ENCODE measurements at places on chromosomes 16 and 17.

DNA sequence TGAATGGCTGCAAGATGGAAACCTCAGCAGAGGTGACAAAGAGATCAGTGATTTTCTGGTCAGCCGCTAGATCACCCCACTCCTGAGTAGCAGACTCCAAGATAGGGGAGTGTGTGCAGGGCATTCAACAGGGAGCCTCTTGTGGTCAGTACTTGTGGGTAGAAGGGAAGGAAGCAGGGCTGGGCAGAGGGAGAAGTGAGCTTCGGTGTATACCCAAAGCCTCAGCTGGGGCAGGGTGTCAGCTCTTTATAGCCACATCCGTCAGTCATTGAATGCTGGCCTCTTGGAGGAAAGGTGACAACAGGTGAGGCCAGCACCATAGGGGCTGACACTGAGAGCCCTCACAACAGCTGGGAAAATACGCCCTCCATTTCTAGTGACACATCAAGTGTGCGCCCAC is 2.2 kb upstream of the SLC12A3 start:
- DNase-seq, result no peak

- DNase-seq, result no peak
These were observed 19.8 kb upstream of the ADCY7 start for GRCh38 chr16:50246299-50247122.

- DNase-seq, result no peak
These were observed 33.3 kb downstream of the OR1D5 start for GRCh38 chr17:3030096-3030495.

GRCh38 chr17:64608571-64608981 is 53.5 kb downstream of the SMURF2 start:
- no peak for DNase-seq

GRCh38 chr17:80105762-80106161 is 4.4 kb downstream of the GAA start:
- peak; percentile 17 for DNase-seq

- DNase-seq, result no peak
These were observed 175.5 kb downstream of the SLC39A11 start for GRCh38 chr17:72916991-72917390.

DNA sequence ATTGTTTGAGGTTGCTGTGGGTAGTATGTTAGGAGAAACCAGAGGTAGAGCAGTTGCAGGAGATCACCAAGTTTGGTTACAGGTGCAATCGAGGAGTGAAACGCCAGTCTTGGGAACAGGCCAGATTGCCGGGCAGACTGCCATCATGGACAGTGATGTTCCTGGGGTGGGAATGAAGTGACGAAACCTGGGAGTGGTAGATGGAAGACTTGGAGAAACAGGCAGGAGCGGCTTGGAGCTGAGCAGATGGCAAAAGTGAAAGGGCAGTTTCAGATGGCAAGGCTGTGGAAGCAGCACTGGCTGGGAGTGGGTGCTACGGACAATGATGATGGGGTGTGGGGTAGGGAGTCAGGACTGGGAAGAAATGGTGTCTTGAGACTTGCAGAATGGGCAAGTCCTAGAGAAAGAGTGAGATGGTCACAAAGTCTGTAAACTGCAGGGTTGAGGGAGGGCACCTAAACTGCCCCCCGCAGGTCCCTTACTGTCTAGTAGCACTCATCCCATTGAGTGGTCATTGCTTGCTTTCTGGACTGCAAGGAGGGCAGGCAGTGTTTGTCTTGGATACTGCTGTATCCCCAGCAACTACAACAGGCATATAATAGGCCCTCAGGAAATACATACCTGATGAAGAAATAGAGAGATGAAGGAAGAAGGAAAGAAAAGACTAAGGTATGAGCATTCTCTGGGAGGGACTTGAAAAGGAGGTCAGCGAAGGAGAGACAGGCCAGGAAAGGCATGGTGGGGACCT is 29.5 kb upstream of the ULK2 start:
- DNase-seq, result peak; percentile 76

DNA sequence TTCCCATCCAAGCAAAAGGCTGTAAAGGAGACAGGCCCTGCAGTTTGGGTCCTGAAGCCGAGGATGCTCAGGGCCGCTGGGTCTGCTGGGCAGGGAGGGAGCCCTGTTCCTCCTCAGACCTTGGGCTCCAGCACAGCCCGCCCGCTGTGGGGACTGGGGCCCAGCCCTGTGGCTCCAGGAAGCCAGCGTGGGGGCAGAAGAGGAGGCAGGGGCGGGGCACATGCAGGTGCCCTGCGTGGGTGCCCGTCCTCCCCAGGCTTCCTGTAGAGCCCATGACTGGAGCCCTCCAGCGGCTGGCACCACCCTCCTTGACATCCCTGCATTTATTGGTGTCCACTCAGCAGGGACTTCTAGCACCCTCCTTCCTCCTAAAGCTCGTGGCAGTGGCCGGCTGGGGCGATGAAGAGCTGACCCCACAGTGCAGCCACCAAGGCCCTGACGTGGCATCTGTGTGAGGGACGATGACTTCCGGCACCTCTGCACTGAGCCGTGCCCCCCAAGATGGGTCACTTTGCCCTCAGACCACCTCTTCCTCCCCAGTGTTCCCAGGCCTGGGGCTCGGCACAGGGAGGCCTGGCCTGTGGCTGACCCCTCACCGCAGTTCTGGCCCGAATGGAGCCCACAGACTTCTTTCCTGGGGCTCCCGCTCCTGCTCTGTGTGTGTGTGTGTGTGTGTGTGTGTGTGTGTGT is 9.9 kb downstream of the PRSS27 start:
- DNase-seq, result peak; percentile 9

DNA sequence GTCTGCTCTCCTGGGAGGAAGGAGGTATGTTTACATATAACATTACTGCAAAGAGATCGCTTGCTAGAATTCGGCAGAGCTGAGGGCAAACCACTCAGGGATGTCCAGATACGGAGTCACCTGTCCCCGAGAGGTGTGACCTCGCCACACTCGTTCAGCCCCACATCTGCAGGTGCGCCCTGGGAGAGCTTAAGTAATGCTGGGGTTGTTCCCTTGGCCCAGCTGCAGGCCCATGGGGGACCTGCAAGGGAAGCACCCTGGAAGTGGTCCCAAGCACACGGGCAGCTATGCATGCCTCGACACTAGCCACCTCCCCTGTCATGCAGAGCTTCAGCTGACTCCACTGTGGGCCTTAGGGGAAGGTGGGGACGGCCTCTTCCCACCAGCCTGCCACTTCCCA is 22.2 kb downstream of the USP22 start:
- DNase-seq, result no peak

DNA sequence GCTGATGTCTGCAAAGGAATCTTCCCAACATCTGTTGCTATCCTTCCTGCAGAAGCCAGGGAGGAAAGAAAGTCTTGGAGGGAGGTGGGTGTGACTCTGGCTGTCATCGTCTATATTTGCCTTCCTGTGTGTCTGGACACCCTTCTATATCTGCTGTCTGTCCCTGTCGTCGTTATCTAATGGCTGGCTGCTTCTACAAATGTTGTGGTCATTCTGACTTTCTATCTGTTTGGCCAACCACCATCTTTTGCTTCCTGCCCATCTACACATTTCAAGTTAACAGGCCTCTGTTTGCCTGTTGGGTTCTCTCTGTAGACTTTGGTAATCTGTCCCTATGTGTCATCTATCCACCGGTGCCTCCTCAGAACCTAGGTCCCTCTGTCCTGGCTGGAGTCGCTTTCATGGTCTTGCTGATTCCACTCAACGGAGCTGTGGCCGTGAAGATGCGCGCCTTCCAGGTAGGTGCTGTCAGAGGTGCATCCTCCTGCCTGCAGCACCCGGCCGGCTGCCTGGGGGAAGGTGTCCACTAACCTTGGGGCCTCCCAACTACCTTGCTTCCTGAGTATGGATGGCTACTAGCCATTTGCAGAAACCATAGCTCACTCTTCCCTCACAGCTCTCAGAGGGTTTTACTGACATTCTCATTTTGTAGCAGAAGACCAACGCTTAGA is 30.2 kb downstream of the ABCC3 start:
- DNase-seq, result no peak

GRCh38 chr17:14150619-14151018 is 81.3 kb downstream of the COX10 start:
- DNase-seq, result no peak

DNA sequence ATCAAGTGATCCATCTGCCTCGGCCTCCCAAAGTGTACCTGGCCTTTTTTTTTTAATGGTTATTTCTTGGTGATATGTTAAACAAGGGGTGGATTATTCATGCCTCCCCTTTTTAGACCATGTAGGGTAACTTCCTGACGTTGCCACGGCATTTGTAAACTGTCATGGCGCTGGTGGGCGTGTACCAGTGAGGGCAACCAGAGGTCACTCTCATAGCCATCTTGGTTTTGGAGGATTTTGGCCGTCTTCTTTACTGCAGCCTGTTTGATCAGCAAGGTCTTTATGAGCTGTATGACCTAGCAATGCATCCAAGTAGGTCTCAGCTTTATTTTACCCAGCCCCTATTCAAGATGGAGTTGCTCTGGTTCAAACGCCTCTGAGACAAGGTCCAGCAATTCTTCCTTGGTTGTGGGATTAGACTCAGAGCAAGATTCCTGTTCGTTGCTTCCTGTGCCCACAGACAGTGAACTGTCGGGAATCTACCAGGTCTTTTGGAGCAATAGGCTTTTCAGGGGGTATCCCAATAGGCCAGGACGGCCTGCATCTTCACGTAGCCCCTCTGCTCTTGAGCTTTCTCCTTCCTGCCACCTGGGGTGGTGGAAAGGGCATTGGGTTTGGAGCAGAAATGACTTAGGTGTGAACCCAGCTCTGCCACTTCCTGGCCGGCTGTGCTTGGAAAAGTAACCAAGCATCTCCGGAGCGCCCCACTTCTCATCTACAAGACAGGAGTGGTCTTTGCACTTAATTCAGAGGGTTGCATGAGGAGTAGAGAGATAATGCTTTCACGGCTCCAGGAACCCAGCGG is 52.9 kb upstream of the SEC14L1 start:
- no peak for DNase-seq

DNA sequence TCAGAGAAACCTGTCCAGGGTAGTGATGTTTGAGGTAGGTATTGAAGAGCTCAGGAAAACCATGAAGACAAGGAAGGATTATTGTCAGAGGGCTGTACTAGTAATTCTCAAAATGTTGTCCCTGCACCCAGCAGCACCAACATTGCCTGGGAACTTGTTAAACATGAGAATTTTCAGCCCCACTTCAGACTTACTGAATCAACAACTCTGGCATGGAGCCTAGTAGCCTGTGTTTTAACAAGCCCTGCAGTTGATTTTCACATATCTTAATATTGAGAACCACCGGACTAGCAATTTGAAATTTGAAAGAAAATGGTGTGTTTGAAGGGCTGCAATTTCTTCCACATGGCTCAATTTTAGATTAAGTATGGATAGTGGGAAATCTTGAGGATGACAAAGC is 2.8 kb upstream of the KIF2B start:
- no peak for DNase-seq

DNA sequence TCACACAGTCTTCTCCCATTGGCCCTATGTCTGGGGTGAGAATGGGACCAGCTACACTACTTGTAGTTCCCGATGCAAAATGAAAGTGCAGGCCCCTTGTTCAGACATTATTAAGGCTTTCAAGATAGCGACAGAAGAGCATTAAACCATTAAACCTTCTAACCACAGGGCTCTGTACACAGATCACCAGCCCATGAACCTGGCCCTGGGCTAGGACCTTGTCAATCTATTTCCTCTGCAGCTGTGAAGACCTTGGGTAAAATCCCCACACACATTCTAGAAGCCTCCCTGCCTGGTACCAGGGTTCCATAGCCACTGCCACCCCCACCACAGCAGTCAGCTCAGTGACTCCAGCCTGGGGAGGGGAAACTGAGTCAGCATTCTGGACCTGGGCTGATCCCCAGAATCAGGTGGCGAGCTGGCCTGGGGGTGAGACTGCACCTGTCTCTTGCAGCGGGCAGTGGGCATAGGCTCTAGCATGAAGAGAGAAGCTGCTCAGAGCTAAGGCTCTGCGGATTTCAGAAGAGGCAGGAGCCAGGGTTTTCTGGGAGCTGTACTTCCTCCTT is 119.7 kb upstream of the LHX1 start:
- DNase-seq, result no peak

Measured in right lobe of liver (tissue), 6 donors.